Pulmonary artery endothelial cell (primary cell): ENCODE measurements at places on chromosomes 2 and 18. TPM values are rescaled to one million over a fixed set of nuclear protein-coding genes. Genes with fewer than 3 reads are reported as not detected.

DNA sequence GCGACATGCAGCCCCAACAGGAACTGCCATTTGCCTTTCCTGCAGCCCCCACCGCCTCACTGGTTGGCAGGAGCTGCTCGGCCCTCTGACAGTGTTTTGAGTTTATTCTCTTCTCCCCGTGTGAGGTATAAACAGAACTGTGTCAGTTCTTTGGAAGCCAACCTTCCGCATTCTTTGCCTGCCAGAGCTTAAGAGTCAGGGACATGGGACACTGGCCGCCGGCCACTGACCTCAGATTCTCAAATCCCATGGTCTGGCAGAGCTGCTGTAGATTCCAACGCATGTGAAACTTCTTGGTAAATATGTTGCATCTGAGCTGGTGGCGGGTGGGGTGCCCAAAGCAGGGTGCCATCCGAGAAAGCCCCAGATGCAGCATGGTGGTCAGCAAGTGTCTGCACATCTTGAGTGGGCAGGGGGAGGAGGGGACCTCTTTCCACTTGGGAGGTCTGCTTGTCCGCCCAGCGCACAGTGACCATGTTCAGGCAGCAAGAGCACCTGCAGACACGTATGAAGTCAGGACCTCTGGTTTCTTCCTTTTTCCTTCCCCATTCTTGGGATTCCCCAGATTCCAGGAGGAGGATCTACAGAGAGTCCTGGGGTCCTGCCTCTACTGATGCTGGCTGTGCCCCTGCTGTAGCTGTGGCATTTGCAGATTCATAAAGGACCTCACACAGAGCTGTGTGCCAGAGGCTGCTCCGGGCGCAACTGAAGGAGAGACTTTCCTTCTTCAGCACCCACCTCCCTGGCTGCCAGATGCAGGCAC, 23.8 kb downstream of the ASB18 start:
- DNase-seq: no peak

GRCh38 chr2:111015283-111015995, 105.3 kb upstream of the BCL2L11 start:
- DNase-seq: no peak

DNA sequence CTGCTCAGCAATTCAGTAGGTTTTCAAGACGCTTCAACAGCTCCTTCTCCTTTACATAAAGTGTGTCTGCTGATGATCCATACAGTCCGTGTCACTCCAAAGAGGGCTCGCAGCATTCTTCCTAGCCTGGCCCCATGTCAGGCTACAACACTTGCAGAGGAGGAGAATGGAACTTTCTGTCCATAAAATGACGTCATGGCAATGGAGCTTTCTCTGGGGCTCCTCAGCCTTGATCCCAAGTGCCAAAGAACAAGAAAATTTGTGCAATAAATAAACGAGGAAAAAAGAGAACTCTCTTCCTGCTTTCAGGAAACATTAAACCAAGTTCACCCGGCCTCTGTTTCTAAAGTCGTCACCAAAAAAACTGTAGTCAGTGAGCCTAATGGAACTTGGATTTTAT, 199.5 kb upstream of the MEIS1 start:
- DNase-seq: no peak

GRCh38 chr18:58983260-58984155, 118.8 kb downstream of the ZNF532 start:
- DNase-seq: no peak

- DNase-seq: no peak
Measured at GRCh38 chr2:114160263-114160981, 270.5 kb downstream of the ACTR3 start.

GRCh38 chr18:46332921-46333341, 228.7 kb downstream of the HAUS1 start:
- no peak for DNase-seq

DNA sequence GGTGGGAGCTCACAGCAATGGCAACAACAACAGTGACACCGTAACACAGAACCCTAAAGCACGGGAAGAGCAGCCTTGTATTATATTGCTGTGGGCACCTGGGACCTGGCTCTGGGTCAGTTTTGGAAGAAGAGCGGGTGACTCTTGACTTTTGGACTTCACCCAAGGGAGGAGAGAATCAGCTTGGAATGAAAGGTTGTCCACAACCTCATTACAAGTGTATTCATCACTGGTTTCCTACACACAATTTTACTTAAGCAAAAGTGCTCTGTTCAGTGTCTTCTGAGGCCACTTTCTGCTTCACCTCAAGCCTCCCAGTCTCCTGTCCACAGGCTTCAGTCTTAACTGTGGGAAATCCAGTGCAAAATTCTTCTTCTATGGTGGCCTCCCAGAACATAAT, 263.8 kb downstream of the KCNE4 start:
- no peak for DNase-seq

DNA sequence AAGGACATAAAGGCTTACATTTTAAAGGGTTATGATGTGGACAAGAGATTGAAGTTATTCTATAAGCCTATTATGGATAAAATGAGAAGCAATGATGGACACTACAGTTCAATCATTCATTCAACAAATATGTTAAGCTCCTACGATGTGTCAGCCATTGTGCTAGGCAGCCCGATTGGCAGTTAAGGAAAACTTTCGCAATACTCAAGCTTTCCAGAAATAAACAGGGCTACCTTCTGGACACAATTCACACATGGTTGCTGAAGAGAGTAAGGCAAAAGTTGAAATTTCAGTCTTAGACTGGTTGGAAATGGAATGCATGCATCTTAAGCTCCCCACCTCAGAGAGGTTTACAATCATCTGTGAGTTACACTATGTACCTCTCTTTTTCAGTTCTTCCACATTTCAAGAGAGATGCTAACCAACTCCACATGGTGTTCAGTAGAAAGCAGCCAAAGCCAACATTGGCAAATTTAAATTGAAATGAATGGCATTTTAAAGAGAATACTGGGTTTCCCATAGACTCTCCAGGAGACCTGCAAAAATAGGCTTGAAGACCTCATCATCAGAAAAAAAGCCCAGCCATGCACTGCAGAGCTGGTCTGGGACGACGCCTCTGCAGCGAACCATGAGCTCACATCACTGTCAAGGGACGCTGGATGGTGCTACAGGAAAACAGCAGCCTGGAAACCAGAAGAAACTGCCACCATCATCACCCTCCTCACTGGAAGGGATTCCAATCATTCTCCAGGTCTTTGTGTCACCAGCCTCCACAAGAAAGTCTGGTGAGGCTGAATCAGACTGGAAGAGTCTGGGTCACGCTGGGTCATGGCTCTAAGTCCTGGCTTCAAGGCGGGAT, 276.3 kb downstream of the AFF3 start:
- DNase-seq: no peak

- no peak for DNase-seq
Measured at GRCh38 chr18:51107082-51107481, 77.1 kb downstream of the SMAD4 start.

GRCh38 chr2:69449906-69450305, 12.7 kb upstream of the NFU1 start:
- no peak for DNase-seq

DNA sequence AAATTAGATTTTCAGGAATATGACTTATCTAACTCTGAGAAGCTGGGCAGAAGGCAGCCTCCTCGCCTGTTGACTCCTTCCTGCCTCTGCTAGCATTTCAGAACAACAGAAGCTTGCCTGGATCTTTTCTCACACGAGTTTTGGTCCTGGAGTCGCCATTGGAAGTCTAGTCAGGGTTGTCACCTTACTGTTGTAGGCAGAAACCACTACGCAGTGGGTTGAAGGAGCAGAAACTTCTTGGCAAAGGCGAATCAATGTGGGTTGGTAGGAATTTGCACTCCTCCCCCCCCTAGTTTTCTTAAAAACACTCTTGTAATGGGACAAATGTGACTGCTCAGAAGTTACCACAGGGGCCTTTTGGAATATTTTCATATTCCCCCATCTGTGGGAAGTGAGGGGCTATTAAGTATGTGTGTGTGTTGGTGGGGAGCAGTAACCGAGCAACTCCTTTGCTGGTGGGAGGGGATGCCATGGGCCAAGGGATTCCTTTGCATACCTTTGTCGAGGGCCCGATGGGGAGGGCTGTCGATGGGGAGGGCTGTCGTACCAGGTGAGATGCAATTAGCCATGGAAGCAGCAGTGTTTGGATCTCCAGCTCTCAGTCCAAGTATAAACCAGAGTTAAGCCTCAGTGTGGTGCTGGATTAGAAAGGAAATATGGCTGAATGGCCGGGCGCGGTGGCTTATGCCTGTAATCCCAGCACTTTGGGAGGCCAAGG, 117.4 kb downstream of the FMNL2 start:
- no peak for DNase-seq

- no peak for DNase-seq
Measured at GRCh38 chr2:42102024-42102590, 54.3 kb downstream of the PKDCC start.

DNA sequence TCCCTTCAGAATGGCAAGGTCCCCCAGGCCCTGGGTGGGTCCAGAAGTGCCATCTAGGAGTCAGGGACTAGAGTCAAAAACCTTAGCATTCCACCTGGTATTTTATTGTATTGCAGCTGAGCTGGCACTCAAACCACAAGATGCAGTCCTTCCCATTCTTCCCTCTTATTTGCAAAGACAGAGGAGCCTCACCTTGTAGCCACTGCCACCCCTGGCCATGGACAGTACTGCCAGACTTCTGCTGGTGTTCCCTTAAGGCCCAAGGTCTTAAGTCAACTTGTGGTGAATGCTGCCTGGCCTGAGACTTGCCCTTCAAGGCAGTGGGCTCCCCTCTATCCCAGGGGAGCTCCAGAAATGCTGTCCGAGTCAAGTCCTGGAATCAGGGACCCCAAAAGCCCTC, 6.9 kb downstream of the UGT1A10 start:
- DNase-seq: no peak

ITPRID2 gene
- total RNA-seq: 208 and 223 TPM in 2 replicates

TOGARAM2 gene
- total RNA-seq: 0.14 TPM in 1 of 2 replicates, not detected in the other

TXNL1 gene
- 46.0 and 59.1 TPM in 2 replicates for total RNA-seq

SIX2 gene
- 0.14 and 0.20 TPM in 2 replicates for total RNA-seq

NXPH2 gene
- not detected in 2 replicates for total RNA-seq
